ENCODE measurements at places on chromosomes 13 and 19. TPM values are rescaled to one million over a fixed set of nuclear protein-coding genes. Genes with fewer than 3 reads are reported as not detected.

KANK2 gene
- total RNA-seq: 74.1 TPM

SYT5 gene
- 0.54 TPM for total RNA-seq

SIGLEC12 gene
- total RNA-seq: 1.1 TPM

PSG7 gene
- not detected for total RNA-seq

DNA sequence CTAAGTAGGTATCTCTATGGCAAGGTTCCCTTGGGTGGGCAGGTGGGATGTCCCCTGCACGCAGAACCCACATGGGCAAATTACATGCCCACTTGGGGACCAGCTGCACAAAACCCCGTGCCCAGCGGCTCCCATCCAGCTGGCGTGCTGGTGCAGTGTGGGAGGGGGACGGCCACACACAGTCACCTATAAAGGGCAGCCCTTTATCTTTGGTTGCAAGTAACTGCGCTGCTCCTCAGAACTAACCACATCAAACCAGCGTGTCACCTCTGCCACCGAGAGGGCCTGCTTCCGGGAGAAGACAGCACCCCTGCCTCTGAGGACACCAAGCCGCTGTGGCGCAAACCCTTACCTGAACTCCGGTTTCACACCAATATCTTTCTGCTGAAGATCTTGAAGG, 32.2 kb downstream of the ANKRD27 start:
- DNase-seq: no peak

DNA sequence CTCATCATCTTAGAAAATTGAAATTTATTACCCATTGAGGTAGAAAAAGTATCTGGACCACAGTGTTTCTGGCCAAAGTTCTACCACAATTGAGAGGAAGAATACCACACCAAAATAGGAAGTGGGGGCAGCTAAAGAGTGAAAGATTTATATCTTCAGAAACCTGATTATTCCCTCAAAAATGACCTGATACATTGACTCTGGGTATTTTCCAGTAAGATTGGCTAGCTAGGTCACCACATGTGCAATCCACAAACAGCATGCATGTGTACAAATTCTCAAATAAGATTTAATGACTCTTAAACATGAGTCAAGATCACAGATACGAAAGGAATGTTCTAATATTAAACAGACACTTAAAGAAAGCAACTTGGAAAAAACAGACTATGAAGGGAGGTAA, 1516.2 kb upstream of the PCDH20 start:
- no peak for DNase-seq

DNA sequence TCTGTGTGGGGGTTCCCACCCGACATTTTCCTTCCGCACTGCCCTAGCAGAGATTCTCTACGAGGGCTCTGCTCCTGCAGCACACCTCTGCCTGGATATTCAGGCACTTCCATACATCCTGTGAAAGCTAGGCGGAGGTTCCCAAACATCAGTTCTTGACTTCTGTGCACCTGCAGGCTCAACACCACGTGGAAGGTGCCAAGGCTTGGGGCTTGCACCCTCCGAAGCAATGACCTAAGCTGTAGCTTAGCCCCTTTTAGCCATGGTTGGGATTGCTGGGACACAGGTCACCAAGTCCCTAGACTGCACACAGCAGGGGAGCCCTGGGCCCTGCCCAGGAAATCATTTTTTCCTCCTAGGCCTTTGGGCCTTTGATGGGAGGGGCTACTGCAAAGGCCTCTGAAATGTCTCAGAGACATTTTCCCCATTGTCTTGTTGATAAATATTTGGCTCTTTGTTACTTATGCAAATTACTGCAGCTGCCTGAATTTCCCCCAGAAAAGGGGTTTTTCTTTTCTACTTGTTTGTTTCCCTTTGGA, 1004.8 kb downstream of the OLFM4 start:
- DNase-seq: no peak

GRCh38 chr19:35140962-35141836, 1.9 kb upstream of the FXYD7 start:
- peak; percentile 78 for DNase-seq

DNA sequence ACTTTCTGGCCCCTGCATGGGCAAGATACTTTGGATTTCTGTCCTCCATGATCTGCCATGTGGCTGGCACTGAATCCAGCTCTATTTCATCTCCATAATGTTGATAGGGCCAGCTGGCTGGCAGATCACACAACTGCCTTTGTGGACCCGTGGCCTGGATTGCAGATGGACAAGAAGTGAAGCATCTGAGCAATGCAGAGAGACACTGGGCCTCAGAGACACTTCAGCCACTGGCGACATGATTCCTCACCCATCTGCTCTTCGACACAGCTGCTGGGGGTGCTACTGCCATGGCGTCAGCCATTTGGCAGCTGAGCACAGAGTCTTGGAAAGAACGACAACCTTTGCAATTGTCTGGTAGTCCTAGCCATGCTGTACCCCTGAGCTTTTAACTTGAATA, 79.5 kb upstream of the MYO16 start:
- DNase-seq: no peak

- DNase-seq: no peak
These were observed 55.4 kb downstream of the FOXO1 start for GRCh38 chr13:40611004-40611403.

GRCh38 chr19:31377736-31378135, 28.5 kb upstream of the TSHZ3 start:
- DNase-seq: no peak

Data from hematopoietic multipotent progenitor cell (in vitro differentiated cells).